CD4-positive, alpha-beta T cell treated with Interleukin-6 for 4 hours (primary cell): ENCODE measurements at places on chromosomes 16 and 17.

DNA sequence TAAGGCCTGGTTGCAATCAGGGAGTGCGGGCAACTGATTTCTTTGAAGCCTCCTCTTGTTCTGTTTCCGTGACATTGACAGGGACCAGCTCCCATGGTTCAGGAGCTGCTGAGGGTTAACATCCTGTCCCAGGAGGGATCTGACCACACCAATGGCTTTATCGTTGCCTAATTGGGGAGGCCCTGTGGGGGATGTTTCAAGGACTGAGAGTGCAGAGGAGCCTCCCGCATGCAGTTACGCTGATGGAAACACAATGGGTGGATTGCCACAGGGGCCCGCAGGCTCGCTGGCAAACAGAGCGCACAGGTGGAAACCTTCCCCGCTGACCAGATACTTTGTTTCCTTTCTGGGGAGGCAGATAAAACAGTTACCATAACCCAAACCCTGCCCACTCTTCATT, 23.8 kb upstream of the ABCC1 start:
- DNase-seq = no peak

DNA sequence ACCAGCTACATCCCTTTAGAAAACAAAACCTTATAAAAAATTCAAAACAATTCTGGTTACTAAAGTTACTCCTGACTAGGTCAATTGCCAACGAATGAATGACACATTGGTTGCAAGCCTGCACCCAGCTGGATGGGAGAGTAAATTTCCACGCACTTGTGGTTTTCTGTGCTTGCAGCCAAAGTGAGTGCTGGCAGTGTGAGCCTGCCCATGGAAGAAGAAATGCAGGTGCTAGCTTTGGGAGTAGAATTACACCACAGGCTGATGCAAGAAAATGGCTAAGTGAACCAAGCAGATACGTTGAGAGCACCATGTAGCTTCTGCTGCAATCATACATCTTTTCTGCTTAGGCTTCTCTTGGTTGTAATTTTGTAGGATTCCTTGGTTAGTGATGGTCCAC, 74.6 kb downstream of the SYCE1L start:
- no peak for DNase-seq

GRCh38 chr17:49984776-49985175, 10.2 kb downstream of the DLX3 start:
- no peak for DNase-seq

DNA sequence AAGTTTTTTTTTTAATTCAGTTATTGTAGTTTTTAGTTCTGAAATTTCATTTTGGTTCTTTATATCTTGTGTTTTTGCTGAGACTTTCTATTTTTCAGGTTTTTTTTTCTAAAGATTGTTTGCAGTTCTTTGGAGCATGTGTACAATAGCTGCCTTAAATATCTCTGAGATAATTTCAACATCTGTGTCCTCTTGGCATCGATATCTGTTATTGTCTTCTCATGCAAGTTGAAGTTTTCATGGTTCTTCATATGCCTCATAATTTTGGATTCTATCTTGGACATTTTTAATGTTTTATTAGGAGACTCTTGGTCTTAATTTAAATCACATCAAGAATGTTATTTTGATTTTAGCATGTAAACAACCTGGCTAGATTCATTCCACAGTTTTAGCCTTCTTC, 22.8 kb downstream of the COX11 start:
- DNase-seq = no peak
